Stimulated activated CD8-positive, alpha-beta memory T cell treated with anti-CD3 and anti-CD28 coated beads, Interleukin-15, amount 100 ng/mL, for 24 hours (primary cell): ENCODE measurements at places on chromosomes 11 and 22.

DNA sequence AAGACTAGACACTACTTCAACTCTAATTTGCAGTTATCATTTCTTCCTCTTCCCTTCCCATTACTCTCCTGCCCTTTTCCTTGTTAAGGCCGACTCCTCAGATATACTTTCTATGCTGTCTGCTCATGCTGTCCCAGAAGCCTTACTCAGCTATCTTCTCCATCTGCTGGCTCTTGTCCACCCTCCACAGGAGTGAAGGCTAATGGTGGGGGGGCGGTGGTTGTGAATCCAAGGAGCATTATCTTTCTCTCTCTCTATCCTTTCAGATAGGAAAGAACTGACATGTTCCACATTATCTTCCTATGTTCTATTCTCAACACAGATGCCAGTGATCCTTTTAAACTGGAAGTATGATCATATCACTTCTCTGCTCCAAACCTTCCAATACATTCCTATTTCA, 37.4 kb downstream of the USP28 start:
- DNase-seq, result no peak

DNA sequence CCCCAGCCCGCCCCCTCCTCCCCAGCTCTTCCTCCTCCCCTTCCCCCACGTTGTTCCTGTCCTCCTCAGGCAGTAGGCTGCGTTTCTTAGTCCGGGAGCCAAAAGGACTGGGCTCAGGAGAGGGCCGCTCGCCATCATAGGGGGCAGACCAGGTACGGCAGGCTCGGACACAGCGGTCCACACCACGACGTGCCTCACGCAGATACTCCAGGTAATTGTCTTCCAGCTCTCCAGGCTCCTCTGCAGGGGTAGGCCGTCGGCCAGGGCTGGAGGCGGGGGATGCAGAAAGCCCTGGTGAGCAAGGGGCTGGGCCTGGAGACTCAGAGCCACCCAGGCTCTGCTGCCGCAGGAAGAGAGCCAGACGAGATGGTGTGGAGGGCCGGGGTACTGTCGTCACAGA, 12.4 kb downstream of the C11orf42 start:
- no peak for DNase-seq

DNA sequence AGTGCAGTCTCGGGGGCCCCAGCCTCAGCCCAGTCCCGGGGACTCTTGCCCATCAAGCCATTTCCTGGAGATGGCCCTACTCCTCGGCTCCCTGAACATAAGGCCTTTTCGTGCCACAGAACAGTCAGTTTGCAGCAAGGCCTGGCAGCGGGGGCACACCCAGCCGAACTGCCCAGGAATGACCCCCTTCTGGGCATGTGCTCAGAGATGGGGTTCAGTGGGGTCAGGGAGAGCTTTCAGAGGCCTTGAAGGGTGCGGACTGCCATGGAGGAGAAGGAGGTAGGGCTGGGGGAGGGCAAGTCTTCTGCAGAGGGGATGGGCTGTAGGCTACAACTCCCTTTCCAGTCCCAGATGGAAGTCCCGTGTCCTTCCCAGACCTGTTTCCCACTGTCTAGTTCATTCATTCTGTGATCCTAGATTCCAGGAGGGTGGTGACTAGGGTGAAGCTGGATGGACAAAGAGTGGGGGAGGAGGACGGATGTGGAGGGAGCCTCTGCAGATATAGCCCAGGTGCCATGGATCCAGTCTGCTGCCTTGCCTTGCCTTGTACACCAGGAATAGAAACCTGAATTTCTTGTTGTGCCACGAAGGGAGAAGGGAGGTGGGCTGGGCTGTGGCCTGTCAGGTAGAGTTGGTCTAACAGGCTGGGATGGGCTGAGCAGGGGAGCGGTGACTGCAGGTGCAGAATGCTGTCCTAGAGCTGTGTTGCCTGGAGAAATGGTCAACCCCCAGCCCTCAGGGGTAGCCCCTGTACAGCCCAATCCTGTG, 14.2 kb upstream of the OMP start:
- DNase-seq, result no peak

DNA sequence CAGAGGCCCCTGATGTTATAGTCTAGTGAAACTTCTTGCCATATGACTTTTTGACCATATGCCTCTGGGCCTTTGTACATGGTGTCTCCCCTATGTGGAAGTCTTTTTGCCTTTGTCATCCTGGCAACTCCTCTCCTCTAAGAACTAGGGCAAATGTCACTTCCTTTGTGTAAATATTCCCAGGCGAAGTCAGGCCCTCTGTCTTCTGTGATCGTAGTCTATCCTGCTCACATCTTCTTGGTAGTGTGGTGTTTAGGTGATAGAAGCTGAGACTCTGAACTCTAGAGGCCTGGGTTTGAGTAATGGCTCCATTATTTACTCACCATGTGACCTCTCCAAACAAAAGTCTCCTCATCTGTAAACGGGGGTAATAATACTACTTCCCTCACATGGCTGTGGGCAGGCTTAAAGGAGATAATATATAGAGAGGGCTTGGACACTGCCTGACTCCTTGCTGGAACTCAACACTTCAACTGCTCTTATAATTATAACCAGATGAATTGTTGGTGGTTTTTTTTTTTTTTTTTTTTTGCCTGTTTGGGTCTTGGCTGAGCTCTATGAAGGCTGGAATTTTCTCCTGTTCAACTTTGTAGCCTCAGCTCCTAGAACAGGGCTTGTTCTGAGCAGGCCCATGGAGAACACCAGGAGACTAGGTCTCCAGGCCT, 43.8 kb downstream of the INSC start:
- DNase-seq, result no peak

GRCh38 chr11:75435571-75435925, 2.5 kb upstream of the KLHL35 start:
- no peak for DNase-seq

GRCh38 chr11:64285885-64286800, 495 bp downstream of the GPR137 start:
- DNase-seq, result no peak

DNA sequence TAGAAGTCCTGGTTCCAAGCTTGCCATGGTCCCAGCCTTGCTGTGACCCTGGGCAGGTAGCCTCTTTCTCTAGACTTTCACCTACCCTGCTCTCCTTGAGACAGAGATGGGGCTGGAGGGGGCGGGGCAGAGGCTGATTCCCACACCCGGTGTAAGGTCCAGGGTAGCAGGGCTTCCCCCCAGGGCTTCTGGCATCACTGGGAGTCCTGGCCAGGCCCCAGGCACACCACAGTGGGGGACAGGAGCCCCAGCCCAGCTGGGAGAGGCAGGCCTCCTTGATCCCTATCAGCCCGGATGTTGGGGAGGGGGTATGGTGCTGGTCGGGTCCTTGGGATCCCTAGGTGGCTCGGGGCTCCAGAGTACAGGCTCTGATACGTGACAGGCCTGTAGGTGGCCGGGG, 1.7 kb upstream of the NUDT8 start:
- DNase-seq, result no peak

DNA sequence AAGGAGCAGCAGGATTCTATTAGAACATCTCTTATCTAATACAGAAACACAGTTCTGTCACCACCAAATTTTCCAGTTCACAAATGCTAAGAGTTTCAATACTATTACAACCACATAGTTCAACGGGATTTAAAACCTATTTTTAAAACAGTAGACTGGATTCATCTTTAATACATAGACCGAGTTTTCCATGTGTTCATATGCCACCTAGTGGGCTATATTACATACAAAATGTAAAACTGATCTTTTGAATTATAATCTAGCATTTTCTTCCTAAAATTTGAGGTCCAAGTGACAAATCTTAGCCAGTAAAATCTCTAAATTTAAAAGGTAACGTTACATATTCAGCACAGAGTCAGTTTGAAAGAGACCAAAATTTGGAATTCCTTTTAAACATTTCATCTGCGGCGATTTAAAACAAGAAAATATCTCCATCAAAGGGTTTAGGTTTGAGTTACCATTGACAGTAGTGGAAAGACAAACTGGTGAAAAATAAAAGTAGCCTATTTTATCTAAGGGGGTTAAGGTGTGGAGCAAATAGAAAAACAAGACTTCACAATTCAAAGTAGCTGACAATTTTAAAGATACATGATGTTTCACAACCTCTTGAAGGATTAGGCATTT, 269.3 kb upstream of the MPPED2 start:
- DNase-seq, result no peak

GRCh38 chr11:74948546-74948897, 369 bp downstream of the XRRA1 start:
- DNase-seq, result no peak

DNA sequence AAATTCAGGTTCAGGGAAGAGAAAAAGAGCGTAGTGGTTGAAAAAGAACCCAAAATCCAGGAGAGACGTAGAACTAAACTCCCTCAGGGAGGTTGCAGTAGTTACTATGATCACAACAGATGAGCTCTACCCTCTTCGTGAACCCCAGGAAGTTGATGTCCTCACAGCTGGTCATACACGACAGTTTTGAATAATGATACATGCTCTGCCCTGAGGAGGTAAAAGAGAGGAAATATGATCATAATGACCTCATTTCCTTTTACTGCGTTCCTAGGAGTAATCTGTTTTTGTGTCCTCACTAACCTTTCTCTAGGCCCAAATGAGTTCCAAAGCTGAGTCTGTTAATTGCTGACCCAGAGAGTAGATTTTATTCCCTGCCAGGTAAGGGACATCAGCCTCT, 1.3 kb downstream of the PATE2 start:
- no peak for DNase-seq

DNA sequence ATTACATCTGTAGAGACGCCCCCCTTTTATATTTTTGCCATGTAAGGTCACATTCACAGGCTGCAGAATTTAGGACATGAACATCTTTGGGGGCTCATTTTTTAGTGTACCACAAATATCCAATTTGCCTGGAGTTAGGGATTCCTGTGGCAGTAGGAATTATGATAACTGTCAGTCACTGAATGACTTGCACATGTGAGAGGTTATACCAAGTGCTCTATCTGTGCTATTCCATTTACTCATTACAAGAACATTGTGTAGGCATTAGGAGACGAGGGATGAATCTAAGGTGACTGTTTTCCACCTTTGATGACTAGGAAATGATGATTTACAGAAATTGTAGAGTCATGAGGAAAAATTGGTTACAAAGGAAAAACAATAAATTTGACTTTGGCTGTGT, 79.3 kb downstream of the LIF start:
- DNase-seq, result no peak

- DNase-seq, result no peak
These were observed 71.5 kb upstream of the SORL1-AS1 start for GRCh38 chr11:121524233-121524631.

DNA sequence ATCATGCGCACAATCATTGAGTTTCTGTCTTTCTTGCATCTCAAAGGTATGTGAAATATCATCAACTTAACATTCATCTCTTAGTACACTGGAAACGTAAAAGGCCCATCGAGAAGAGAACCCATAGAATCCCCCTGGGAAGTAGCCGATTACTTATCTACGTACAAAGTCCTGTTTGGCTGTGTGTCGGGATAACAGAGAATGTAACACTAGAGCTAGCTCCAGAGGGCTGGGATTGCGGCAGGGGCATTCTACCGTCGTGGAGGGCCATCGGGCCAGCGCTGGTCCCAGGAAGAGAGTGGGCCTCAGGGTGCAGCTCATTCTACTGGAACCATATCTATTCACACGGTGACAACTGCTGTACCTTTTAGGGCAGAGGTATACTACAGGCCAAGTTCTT, 4.5 kb downstream of the GAL start:
- DNase-seq, result no peak

DNA sequence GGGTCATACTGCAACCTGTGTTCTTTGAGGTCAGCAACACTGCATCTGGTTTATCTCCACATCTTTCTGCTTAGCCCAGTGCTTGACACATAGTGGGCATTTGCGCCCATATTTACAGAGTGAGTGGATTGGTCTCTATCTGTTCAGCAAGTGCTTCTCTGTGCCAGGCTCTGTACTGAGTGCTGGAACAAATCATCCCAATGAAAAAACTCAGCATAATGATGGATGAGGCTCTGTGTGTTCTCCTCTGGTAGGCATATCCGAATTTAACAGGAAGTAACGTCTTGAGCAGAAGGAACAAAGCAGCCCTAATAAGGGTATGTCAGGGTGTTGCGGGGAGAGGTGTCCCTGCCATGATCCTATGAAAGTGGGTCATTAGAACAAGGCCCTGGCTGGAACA, 46.0 kb downstream of the MCM5 start:
- DNase-seq, result no peak

- no peak for DNase-seq
These were observed 20.4 kb upstream of the GNB1L start for GRCh38 chr22:19875061-19875530.

GRCh38 chr11:76721755-76722677, 51.5 kb upstream of the LRRC32 start:
- peak; percentile 68 for DNase-seq

DNA sequence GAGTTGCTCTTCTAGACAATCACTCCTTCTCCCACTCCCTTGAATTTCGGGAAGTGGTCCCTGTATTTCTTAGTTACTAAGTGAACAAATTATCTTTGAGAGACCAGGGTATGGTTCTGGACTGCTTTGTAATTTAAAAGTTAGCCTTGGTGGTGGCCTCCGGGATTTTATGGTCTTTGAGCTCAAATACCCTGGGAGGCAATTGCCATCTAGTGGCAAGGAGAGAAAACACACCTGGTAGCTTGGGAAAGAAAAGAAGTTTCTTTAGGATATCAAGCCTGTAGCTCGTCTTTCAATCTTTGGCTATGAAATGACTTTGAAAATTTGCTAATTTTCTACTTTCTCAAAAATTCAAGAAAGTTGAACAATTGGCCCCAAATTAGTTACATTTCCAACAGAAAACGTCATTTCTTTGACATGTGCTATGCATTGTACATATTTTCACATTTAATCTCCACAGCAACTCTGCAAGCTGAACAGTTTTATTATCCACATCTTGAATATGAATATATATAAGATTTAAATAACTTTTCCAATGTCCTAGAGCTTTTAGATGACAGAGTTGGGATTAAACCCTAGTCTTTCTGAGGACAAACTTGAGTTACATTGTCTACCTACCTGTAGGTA, 39.1 kb downstream of the MMP27 start:
- no peak for DNase-seq

GRCh38 chr11:128610721-128611617, 23.6 kb upstream of the ETS1 start:
- no peak for DNase-seq

DNA sequence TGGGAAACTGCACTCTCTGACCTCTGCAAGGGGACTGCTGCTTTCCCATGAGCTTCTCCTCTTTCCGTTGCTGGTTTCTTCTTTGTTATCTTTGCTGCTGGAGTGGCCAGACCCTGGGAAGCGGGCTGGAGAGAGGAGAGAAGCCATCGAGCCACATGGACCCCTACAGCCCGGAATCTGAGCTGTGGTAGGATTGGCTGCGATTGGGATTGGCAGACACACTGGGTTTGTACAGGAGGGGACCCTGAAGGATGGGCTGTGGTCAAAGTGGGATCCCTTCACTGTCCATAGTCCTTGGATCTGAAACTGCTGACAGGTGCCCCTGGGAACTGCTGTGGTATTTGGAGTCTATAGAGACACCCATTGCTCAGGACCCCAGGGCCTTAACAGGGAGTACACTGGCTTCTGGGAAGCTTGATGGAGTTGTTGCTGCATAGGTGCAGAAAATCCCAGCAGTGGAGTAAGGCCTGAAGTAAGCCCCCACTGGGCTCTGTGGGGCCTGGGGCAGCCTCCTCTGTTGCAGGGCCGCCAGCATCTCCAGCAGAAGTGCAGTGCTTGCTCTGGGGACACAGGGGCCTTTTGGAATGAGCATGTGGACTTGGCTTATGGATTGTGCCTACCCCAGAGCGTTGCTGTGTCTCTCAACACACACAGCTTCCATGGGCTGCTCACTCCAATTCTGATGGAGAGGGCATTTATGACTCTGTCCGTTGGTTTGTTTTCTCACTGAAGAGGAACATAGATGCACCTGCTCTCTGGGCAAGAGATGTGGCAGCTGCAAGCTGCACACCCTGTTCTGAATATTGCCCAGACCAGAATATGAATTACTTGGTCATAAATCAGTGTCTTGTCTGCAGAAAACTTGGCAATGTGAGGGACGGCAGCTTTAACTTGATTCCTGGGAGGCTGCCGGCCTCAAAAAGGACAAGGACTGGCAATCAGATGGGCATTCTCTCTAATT, 32.0 kb downstream of the BCR start:
- no peak for DNase-seq
